Renal pelvis (tissue), 12 donors: ENCODE measurements at places on chromosomes 6 and 20. TPM values are rescaled to one million over a fixed set of nuclear protein-coding genes. Genes with fewer than 3 reads are reported as not detected.

VIP gene
- 1.4 TPM for polyA plus RNA-seq

CENPB gene
- 41.5 TPM for polyA plus RNA-seq

NRN1 gene
- 6.3 TPM for polyA plus RNA-seq

LHFPL5 gene
- 0.07 TPM for polyA plus RNA-seq

HSPA12B gene
- polyA plus RNA-seq = 15.7 TPM

ECT2L gene
- polyA plus RNA-seq = 0.21 TPM

ZNF334 gene
- polyA plus RNA-seq = 44.9 TPM

TRIM31 gene
- not detected for polyA plus RNA-seq
